AML-193 (cell line): ENCODE measurements at places on chromosomes 3 and 15.

DNA sequence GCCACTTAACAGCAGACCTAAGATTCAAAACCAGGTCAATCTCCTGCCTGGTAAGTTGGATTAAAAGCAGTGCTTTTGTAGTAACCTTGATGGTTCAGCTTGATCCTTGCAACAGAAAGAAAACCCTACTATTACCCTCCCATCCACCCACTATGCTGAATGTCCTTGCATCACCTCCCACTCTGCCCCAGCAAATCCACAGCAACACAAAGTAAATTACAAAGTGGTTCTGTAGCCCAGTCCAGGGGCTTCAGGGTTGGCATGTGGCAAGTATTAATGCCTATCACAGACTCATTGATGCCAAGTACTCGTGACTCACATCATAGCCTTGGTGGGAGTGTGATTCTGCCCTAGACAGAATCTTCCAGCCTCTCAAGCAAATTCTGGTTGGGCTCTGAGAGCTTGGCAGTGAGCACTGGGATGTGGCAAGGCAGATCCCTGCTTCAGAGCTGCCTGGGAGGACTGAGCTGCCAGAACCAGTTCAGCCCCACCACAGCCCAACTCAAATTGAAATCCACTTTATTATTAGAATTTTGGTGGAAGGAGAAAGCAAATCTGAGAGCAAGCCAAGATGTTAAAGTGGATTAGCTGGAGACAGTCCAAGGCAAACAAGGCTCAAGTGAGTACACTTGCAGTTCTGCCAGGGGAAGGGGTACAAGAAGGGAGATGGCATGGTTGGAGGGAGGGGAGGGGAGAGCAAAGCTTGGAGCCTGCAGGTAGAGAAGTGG, 225.8 kb upstream of the UMPS start:
- DNase-seq = no peak

GRCh38 chr3:49530231-49530630, 24.0 kb upstream of the BSN start:
- DNase-seq = no peak

DNA sequence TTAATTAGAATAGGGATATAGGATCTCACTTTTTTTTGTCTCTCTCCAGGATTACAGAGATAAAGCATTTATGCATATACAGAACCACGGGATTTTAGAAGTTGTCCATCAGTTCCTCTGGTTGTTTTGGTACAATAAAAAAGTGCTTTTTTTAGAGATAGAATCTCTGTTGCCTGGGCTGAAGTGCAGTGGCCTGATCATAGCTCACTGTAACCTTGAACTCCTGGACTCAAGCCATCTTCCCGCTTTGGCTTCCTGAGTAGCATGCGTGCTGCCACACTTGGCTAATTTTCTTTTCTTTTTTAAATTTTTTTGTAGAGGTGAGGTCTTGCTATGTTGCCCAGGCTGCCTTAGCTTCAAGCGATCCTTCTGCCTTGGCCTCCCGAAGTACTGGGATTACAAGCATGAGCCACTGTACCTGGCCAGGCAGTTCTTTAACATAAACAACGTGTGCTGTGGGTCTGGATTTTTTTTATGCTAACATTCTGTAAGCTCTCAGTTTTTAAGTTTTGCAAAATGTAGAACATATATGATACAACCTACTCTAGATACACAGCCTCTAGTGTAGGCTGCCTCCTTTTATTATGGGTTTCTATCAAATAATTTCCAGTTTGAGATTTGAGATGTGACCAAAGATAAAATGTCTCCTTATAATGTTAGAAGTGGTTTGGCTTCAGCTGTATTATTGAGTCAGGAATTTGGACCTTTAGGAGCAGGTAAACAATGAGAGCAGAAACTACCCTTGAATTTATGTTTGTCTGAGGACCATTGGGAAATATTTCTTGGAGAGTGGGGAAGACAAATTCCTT, 57.4 kb upstream of the ULK4 start:
- DNase-seq = no peak

GRCh38 chr3:98600412-98601095, 7.1 kb upstream of the CPOX start:
- DNase-seq = no peak

DNA sequence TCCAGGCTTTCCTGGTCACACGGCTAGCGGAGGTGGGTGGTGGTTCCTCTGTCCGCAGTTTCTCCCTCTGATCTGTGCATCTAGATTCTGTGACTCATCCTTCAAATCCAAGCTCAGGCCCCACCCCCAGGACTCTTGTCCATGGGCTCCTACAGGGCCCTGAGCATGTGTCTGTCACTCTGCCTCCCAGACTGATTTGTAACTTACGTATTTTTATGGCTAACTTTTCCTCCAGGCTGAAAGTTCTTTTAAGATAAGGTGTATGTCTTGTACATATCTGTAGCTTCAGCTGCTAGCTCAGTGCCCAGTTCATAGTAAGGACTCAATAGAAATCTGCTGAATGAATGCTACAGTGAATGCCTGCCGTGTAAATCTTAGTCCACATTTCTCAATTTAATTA, 8.0 kb downstream of the ESYT3 start:
- DNase-seq = no peak

- no peak for DNase-seq
Measured at GRCh38 chr3:39096775-39097174, 10.7 kb downstream of the GORASP1 start.

DNA sequence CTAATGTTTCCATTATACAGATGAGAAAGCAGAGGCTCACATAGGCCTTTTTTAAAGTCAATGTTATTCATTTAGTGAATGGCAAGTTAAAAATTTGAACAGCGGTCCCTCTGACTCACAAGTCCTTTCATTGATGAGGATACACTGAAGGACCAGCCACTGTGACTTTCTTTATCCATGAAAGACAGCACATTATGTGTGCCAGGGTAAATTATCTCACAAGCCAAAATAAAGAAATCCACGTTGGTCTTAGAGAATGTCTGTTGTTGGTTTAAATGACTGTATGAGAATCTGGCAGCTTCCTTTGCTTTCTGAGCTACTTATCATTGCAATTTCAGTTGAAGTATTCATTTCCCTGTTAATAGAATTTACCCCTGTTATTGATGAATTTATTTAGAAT, 485.1 kb downstream of the TBL1XR1 start:
- DNase-seq = no peak

GRCh38 chr15:69141286-69141701, 19.1 kb upstream of the GLCE start:
- no peak for DNase-seq

GRCh38 chr3:58175437-58176184, 35.2 kb downstream of the DNASE1L3 start:
- no peak for DNase-seq

DNA sequence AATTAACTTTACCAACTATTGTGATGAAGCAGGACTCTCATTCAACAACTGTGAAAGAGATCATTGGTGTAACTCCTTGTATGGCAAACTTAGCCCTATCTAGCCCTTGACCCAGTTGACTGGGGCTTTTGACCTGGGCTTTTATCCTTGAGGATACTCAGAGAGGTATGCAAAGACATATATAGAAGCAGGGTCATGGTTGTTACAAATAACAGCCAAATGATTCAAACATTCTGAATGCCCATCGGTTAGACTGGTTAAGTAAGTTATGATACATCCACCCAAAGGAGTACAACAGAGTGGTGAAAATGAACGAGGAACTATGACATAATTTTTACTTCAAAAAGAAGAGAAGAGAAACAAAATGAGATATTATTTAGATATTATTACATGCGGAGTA, 38.2 kb upstream of the ALDH1A3 start:
- no peak for DNase-seq

DNA sequence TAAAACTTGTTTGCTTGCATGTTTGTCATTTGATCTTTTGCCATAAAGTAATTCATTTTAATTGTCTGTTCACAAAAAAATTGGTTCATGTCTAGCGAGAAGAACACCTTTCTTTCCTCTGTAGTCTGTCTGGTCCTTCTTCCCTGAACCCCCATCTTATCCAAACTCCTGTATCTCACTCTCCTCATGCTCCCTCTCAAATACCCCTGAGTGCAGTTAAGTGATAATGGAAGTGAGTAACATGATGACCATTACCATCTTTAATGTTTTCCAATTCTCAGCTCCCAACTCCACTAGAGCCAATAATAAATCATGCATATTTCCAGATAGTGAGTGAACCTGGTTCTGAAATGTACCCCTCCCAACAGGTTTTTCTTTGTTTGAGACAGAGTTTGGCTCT, 14.2 kb upstream of the KCNMB3 start:
- no peak for DNase-seq
